Natural killer cell (primary cell): ENCODE measurements at places on chromosomes 13 and 19. TPM values are rescaled to one million over a fixed set of nuclear protein-coding genes. Genes with fewer than 3 reads are reported as not detected.

DNA sequence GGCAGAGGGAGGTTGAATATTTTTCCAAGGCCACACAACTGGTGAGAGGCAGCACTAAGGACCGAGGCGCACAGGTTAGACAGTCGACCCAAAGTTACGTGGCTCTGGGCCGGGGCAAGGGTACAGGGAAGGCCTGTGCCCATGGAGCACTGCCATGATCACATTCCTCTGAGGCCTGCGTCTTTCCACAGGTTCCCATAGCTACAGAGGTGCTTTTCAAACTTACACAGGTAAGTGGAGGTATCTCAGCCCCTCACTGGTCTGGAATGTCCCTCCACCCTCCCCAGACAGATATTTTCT, 814 bp downstream of the ZNF211 start:
- no peaks in the 10 kb centered on the region for H3K27me3 ChIP-seq
- DNase-seq = no peak
- H3K4me3 ChIP-seq = peak overlapping the region; percentile 83

DNA sequence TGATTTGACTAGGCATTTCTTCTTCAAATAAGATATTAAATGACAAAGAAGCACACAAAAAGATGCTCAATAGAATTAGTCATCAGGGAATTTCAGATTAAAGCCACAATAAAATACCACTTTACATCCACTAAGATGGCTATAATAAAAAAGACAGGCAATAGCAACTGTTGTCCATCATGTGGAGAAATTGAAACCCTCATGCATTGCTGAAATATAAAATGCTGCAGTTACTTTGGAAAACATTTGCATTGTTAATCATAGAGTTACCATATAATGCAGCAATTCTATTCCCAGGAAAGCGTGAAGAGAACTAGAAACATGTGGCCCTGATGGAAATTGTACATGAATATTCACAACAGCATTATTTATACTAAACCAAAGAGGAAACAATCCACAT, 605.5 kb upstream of the SLITRK1 start:
- H3K27me3 ChIP-seq = no peaks in the 10 kb centered on the region
- no peak overlapping the region for H3K27ac ChIP-seq
- H3K4me3 ChIP-seq = no peak overlapping the region
- DNase-seq = no peak
- no peaks in the 10 kb centered on the region for H3K4me1 ChIP-seq
- no peaks in the 10 kb centered on the region for H3K36me3 ChIP-seq

SHANK1 gene
- total RNA-seq = 0.75 TPM

DNA sequence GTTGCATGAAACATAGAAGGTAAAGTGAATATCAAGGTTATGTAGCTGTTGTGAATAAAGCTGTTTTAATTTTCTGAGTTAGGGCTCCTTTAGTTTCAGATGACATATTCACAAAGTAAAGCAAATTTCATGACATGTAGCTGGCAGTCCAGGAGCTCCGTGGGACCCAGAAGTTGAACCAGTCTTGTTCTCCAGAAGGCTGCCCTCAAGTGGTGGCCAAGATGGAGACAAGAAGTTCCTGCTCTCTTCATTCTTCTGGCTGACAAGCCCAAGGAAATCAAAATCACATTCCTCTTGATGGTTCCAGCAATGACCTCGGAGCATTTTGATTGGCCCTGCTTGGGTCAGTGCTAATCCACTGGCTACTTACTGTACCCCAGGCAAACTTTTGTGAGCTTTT, 128.7 kb downstream of the LIG4 start:
- H3K4me1 ChIP-seq = no peaks in the 10 kb centered on the region
- no peak overlapping the region for H3K27ac ChIP-seq
- H3K36me3 ChIP-seq = no peaks in the 10 kb centered on the region
- H3K27me3 ChIP-seq = no peaks in the 10 kb centered on the region
- no peak overlapping the region for H3K4me3 ChIP-seq
- DNase-seq = no peak

ZNF77 gene
- 6.8 TPM for total RNA-seq

DNA sequence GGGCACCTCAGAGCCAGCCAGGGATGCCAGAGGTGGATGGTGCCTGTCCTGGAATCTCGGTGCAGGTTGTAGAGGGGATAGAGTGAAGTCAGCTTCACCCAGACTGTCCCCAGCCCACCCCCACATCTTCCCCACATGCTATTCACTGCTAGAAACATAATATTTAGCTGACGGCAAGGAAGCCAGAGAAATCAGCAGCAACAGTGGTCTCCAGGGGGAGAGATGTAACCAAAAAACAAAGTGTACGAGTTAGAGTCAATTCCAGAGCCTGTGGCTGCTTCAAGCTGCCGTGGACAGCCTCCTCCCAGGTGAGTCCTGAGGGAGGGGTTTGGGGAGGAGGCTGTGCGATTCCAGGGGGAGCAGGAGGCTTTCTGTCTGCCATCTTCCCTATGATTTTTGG, 97.6 kb downstream of the ZNF536 start:
- H3K4me3 ChIP-seq = no peak overlapping the region
- no peaks in the 10 kb centered on the region for H3K27me3 ChIP-seq

GRCh38 chr13:41500511-41500910, 43.2 kb downstream of the RGCC start:
- H3K27me3 ChIP-seq = no peaks in the 10 kb centered on the region
- no peaks in the 10 kb centered on the region for H3K36me3 ChIP-seq
- H3K27ac ChIP-seq = no peak overlapping the region
- DNase-seq = no peak
- H3K4me3 ChIP-seq = no peak overlapping the region

ZNF66 gene
- 11.8 TPM for total RNA-seq

- H3K4me1 ChIP-seq = no peaks in the 10 kb centered on the region
- no peaks in the 10 kb centered on the region for H3K36me3 ChIP-seq
- H3K4me3 ChIP-seq = no peak overlapping the region
- H3K27me3 ChIP-seq = no peaks in the 10 kb centered on the region
- no peak for DNase-seq
- no peak overlapping the region for H3K27ac ChIP-seq
Measured at GRCh38 chr19:30593356-30593755, 221.2 kb downstream of the ZNF536 start.

GRCh38 chr13:51249770-51250741, 27.9 kb downstream of the FAM124A start:
- no peak overlapping the region for H3K4me3 ChIP-seq
- DNase-seq = no peak
- no peak overlapping the region for H3K27ac ChIP-seq
- H3K4me1 ChIP-seq = no peaks in the 10 kb centered on the region
- H3K27me3 ChIP-seq = no peaks in the 10 kb centered on the region

DNA sequence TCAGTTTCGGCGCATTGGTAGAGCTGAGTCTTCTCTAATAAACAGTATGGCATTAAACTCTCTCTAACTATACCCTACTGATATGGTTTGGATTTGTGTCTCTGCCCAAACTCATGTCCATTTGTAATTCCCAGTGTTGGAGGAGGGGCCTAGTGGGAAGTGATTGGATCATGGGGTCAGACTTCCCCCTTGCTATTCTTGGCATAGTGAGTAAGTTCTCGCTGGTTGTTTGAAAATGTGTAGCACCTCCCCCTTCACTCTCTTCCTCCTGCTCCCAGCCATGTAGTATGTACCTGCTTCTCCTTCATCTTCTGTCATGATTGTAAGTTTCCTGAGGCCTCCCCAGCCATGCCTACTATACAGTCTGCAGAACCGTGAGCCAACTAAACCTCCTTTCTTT, 682.7 kb upstream of the ARGLU1 start:
- no peak overlapping the region for H3K4me3 ChIP-seq
- DNase-seq = no peak
- no peaks in the 10 kb centered on the region for H3K4me1 ChIP-seq
- H3K36me3 ChIP-seq = no peaks in the 10 kb centered on the region

SUGT1 gene
- total RNA-seq = 34.4 TPM

DNA sequence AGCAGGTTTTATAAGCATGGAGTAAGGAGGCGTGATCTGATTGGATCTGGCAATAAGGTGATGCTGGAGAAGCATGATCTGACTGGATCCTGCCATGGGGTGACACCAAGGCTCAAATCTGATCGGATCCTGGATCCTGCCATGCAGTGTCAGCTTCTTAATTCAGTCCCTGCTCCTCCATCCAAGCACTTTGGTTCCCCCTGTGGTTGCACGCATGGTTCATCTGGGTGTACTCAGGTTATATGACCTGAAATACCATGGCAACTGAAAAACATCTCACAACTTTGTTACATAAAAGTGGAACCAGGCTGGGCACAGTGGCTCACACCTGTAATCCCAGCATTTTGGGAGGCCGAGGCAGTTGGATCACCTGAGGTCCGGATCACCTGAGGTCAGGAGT, 17.6 kb upstream of the KLK4 start:
- no peak for DNase-seq
- H3K27ac ChIP-seq = no peak overlapping the region
- H3K36me3 ChIP-seq = no peaks in the 10 kb centered on the region

DNA sequence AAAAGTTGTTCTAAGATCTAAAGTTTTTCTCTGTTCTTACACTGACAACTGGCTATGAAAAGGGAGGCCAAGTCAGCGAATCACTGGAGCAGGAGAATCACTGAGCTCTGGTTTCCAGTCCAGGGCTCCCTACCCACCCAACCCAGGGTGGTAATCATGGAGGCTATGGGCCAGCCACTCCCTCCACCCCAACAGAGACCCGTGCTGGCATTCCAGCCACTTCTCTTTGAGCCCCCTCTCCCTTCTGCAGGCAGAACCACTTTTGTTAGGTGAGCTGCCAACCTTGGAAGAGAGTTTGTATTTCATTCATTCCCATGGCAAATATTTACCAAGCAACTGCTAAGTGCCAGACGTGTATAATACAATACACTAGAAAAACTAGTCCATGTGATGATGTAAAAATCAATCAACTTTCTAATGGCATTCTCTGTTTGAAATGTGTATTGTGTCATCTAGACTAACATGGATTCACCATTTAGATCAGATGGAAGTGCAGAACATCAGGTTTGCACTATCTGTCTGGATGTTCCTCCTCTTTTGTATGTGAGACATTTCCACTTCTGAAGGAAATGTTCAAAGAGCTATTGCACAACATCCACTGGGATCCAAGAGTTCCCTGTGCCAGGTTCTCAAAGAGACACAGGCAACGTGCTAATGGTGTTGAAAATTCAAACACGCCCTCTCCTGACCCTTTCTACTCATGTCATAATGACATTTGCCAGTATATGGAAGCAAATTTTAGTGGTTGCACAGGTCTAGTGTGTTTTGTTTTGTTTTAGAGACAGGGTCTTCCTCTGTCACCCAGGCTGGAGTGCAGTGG, 5.3 kb downstream of the MLNR start:
- H3K27ac ChIP-seq = no peak overlapping the region
- H3K4me3 ChIP-seq = no peak overlapping the region
- DNase-seq = no peak
- peaks cover 4% of the 10 kb centered on the region for H3K27me3 ChIP-seq

- H3K4me3 ChIP-seq = peak overlapping the region; percentile 67
- peaks cover 65% of the 10 kb centered on the region for H3K4me1 ChIP-seq
- H3K27me3 ChIP-seq = no peaks in the 10 kb centered on the region
- peak overlapping the region; percentile 58 for H3K27ac ChIP-seq
Measured at GRCh38 chr19:1862068-1862423, 1.3 kb downstream of the KLF16 start.

DIAPH3 gene
- 1.0 TPM for total RNA-seq

NRTN gene
- total RNA-seq = not detected

- H3K4me1 ChIP-seq = peaks cover 98% of the 10 kb centered on the region
- peak overlapping the region; percentile 94 for H3K27ac ChIP-seq
- peak; percentile 97 for DNase-seq
Measured at GRCh38 chr19:1076951-1077350, 10.0 kb downstream of the ARHGAP45 start.

- H3K4me1 ChIP-seq = no peaks in the 10 kb centered on the region
- H3K27me3 ChIP-seq = no peaks in the 10 kb centered on the region
- H3K4me3 ChIP-seq = no peak overlapping the region
- no peaks in the 10 kb centered on the region for H3K36me3 ChIP-seq
- DNase-seq = no peak
Measured at GRCh38 chr13:40121722-40122121, 466.3 kb downstream of the COG6 start.

- DNase-seq = peak; percentile 37
- peaks cover 11% of the 10 kb centered on the region for H3K4me1 ChIP-seq
- H3K4me3 ChIP-seq = no peak overlapping the region
- peaks cover 4% of the 10 kb centered on the region for H3K27me3 ChIP-seq
- no peaks in the 10 kb centered on the region for H3K36me3 ChIP-seq
Measured at GRCh38 chr19:43625918-43626579, 6.6 kb upstream of the ZNF428 start.

ATP8B3 gene
- total RNA-seq = 11.5 TPM

GRCh38 chr19:45455707-45456499, 11.9 kb upstream of the FOSB start:
- H3K27ac ChIP-seq = peak overlapping the region; percentile 74
- no peaks in the 10 kb centered on the region for H3K27me3 ChIP-seq
- H3K4me3 ChIP-seq = no peak overlapping the region
- H3K4me1 ChIP-seq = peaks cover 40% of the 10 kb centered on the region
- peak; percentile 88 for DNase-seq

DNA sequence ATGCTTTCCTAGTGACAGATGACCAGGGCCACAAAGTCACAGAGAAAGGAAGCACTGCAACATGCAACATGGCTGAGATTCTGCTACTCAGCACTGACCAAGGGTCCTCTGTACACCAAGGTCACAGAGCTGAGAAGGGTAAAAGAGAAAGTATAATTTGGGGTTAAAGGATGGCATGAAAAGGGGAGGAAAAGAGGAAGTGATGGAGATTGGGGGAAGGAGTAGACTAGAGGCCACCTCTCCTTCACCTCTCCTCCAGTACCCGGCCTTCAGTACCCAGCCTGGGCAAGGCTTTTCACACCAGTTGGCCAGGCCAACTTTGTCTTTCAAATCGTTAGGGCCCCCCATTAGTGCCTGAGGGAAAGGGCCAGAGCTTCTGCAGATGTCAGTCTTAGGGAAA, 6.3 kb upstream of the RPS19 start:
- H3K4me1 ChIP-seq = no peaks in the 10 kb centered on the region
- no peak for DNase-seq
- H3K4me3 ChIP-seq = no peak overlapping the region

TRPM4 gene
- not detected for total RNA-seq

RUBCNL gene
- total RNA-seq = 1.6 TPM
